ENCODE measurements at places on chromosomes 7 and 10.

DNA sequence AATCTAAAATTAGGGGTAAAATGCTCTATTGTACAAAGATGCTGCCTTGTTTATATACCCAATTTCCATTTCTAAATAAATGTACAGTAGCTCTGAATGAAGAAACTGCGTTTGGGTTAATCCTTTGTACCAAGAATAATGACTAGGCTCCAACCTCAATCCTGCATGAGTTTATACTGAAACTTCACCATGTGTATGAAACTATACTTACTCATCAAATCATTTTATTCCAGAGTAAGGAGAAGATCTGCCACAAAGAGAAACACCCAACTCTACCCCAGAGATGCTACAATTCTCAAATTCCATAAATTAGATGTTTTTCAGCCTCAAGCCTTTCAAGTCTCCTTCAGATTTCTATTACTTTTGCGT lies 53.8 kb upstream of the AKR1E2 start:
- no peak for DNase-seq

GRCh38 chr10:117339979-117340378 lies 35.3 kb downstream of the PDZD8 start:
- DNase-seq: no peak

GRCh38 chr7:81527651-81528050 lies 242.2 kb downstream of the HGF start:
- no peak for DNase-seq

- DNase-seq: no peak
These were observed 97.3 kb downstream of the PPP1R9A start for GRCh38 chr7:95004618-95005247.

DNA sequence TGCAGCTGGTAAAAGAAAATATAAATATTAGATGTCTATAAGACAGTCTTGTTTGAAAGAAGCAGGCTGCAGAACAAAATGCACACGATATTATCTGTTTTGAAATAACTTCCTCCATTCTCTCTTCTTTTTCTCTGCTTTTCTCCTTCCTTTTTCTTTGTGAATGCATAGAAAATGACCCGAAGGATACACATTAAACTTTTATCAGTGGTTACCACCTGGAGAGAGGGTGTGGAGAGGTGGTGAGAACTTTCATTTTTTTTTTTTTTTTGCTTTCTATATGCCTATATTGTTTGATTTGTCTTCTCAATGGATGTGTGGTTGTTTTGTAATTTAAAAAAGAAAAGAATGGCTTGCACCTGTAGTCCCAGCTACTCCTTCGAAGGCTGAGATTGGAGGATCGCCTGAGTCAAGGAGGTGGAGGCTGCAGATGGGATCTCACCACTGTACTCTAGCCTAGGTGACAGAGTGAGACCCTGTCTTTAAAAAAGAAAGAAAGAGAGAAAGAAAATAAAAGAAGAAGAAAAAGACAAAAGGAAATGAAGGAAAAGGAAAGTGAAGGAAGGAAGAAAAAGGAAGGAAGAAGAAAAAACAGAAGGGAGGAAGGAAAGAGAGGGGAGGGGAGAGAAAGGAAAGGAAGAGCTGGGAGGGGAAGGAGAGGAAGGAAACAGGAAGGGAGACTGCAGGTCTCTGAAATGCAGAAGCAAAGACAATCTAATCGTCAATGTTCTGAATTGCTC lies 64.4 kb downstream of the SAMD9 start:
- no peak for DNase-seq

Data from BE2C (cell line).